ENCODE measurements at places on chromosomes 1 and 21.

GRCh38 chr1:70685300-70686286, 274.5 kb downstream of the CTH start:
- H3K27me3 ChIP-seq = no peaks in the 10 kb centered on the region
- no peak overlapping the region for H3K4me3 ChIP-seq
- no peaks in the 10 kb centered on the region for H3K36me3 ChIP-seq
- no peak for DNase-seq

DNA sequence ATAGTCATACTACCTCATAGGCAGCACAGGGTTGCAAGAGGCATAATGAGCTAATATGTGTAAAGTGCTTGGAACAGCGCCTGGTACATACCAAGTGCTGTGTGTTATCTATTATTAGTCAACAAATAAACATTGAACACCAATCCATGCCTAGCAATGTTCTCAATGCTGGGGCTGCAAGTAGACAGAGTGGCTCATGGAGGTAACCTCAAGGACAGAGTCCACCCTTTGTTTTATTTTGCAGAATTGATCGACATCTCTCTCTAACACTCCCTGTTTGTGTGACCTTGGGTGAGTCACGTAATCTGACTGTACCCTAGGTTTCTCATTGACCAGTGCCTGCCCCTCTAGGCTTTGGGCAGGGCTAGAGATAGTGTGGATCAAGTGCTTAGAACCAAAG, 164.0 kb upstream of the KLHDC7A start:
- no peaks in the 10 kb centered on the region for H3K36me3 ChIP-seq
- no peak for DNase-seq

DNA sequence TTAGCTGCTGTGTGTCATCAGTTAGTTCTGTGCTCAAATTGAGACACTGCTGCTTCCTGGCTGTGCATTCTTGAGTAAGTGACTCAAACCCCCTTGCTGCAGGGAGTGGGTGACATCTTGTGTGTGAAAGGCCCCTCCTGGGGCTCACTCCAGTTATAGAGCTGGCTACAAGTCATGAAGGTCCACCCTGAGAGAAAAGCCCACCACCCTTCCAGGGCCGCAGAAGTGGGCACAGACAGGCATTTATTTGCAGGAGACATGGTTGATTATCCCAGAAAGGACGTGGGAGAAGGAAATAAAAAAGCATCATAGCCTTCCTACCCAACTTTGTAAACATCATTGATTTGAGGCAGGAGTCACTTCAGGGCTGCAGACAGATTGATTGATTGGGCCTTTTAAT, 550.6 kb downstream of the MATN1 start:
- no peaks in the 10 kb centered on the region for H3K27me3 ChIP-seq
- no peaks in the 10 kb centered on the region for H3K4me1 ChIP-seq
- no peak overlapping the region for H3K27ac ChIP-seq
- no peak overlapping the region for H3K4me3 ChIP-seq
- H3K36me3 ChIP-seq = no peaks in the 10 kb centered on the region

GRCh38 chr1:59499273-59499942, 202.5 kb downstream of the FGGY start:
- H3K36me3 ChIP-seq = no peaks in the 10 kb centered on the region
- H3K27ac ChIP-seq = no peak overlapping the region
- H3K27me3 ChIP-seq = no peaks in the 10 kb centered on the region
- peaks cover 5% of the 10 kb centered on the region for H3K4me1 ChIP-seq

GRCh38 chr1:30147188-30147587, 576.2 kb downstream of the MATN1 start:
- H3K4me1 ChIP-seq = no peaks in the 10 kb centered on the region
- H3K27me3 ChIP-seq = peaks cover 5% of the 10 kb centered on the region
- H3K4me3 ChIP-seq = no peak overlapping the region

GRCh38 chr1:199297174-199297573, 658.3 kb downstream of the PTPRC start:
- H3K36me3 ChIP-seq = no peaks in the 10 kb centered on the region
- no peak overlapping the region for H3K4me3 ChIP-seq
- H3K27me3 ChIP-seq = no peaks in the 10 kb centered on the region
- no peak overlapping the region for H3K27ac ChIP-seq

DNA sequence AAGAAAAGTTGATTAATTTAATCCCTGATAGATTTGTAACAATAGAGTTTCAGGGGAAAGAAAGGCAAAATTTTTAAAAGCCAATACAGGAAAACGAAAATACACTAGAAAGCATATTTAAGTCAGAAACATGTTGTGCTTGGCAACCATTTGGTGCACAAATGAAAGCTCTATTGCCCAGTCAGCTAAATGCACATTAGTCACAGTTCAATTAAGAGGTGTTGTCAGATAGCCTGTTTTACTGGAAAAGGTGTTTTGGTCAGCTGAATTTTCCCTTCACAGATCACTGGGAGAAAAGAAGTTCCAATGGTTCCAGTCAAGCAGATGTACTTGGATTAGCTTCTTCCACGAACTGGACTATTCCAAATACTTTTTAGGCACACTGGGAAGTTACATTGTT, 25.4 kb downstream of the RGS4 start:
- H3K4me1 ChIP-seq = no peaks in the 10 kb centered on the region
- no peak overlapping the region for H3K4me3 ChIP-seq

Data from upper lobe of right lung (tissue), 1 donor.